ENCODE measurements at places on chromosomes 11 and 22. TPM values are rescaled to one million over a fixed set of nuclear protein-coding genes. Genes with fewer than 3 reads are reported as not detected.

GRCh38 chr11:93775289-93775688, 8.8 kb upstream of the MED17 start:
- peak; percentile 1 for DNase-seq

DNA sequence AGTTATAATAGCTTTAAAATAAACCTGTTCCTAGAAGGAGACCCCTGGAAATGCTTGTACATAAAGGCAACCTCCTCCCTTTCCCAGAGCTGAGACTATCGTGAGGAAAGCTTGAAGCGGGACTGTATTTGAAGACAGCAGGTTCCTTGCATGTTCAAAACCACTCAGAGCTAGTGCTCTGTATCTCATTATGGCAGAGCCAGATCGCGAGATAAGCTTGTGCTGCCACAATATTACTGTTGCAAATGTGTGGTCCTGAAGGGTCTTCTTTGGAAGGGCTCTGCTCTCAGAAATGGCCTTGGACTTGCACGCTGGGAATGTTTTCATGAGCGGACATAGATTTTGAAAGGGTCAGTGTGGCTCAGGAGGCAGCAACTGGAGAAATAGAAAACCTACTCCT, 168.2 kb downstream of the KIRREL3 start:
- no peak for DNase-seq

- no peak for DNase-seq
These were observed 229.5 kb downstream of the METTL15 start for GRCh38 chr11:28337701-28338100.

- no peak for DNase-seq
These were observed 69.7 kb upstream of the GALNT18 start for GRCh38 chr11:11691296-11692151.

DNA sequence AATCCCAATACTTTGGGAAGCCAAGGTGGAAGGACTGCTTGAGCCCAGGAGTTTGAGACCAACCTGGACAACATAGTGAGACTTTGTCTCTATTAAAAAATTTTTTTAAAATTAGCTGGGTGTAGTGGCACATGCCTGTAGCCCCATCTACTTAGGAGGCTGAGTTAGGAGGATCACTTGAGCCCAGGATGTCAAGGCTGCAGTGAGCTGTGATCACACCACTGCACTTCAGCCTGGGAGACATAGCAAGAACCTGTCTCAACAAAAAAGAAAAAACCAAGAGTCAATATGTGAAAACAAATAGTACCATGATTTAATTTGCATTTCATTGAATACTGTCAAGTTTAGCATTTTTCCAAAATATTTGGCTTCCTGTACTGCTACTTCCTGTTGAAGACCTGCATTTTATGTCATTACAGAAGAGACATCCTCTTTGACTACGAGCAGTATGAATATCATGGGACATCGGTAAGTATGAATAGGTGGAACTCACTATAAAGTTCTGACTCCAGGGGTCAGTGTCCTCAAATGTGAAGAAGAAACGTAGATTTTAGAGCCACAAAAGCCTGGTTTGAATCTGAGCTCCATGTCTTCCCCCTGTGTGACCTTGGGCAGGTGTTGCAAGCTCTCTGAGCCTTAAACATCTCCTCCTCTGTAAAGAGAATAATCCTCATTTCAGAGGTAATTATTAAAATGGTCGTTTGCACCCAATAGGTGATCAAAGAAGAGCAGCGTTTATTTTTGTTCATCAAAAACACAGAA, 16.0 kb downstream of the CDC45 start:
- DNase-seq = peak; percentile 12

DNA sequence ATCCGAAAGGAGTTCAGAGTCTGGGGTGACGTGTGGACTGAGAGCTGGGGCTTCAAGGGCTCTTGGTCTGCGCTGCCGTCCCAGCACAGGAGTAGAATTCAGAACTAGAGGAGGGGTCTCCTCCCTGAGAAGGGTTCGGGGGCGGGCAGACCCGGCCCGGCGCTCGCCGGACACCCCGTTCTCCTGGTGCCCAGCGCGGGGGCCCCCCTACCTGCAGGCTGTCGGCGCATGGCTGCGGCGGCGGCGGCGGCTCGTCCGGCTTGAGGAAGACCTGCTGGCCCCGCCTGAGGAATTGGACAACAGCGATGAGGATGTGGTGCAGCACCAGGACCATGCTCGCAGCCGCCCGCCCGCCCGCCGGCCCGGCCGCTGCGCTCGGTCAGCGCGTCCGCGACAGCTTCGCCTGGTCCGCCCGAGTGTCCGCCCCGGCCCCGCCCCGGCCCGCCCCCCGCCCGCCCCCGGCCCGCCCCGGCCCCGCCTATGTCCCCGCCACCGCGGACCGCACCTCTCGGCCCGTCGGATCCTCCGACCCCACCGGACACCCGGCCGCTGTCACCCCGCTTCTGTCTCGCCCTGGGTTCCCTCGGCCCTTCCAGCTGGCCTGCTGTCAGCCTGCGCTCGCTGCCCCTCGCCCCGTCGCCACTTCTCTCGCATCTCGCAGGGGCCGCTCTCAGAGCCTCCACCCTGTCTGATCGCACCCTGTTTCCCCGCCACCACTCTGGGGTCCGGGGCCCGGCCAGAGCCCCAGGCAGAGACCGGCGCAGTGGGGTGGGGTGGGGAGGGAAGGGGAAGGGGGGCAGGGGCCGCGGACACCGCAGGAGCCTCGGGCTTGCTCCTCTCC, 32.0 kb downstream of the PDE2A start:
- DNase-seq = peak; percentile 28

DNA sequence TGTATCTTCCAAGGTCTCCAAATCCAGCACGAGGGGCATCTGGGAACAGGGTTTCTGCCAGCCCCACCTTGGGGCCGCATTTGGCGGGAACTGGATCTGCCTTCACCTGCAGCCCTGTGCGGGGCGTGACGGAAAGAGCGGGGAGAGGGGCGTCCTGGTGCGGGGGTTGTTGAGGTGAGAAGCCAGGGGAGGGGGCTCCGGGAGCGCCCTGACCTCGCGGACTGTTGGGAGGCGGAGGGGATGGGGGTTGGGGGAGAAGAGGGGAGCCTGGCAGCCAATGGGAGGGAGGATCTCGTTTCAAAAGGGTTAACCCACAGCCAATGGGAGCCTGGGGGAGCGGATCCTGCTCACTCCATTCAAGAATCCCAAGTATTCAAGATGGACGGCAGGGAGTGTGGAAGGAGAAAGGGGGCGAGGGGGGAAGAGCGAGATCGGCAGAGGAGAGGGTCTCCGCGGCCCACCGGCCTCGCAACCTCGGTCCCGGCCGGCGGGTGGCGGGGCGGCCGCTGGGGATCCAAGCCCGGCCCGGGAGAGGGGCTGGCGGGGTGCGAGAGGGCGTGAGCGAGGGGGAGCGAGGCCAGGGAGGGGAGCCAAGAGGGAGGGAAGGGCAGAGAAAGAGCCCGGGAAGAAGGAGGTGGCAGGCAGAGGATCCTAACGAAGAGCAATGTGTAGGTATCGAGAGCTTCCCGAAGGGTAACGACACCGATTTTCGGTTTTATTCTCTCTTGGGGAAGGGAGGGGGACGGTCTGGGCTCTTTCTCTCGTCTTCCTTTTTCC, 11.5 kb downstream of the YPEL4 start:
- DNase-seq = peak; percentile 52

- DNase-seq = no peak
These were observed 67.0 kb downstream of the SHANK2 start for GRCh38 chr11:71185411-71185810.

NCR3LG1 gene
- 1.8 TPM for total RNA-seq

GRCh38 chr11:60658409-60658808, 41.0 kb upstream of the MS4A8 start:
- DNase-seq = no peak

- no peak for DNase-seq
These were observed 31.8 kb upstream of the LMO2 start for GRCh38 chr11:33923626-33924025.

APOA4 gene
- total RNA-seq = not detected

RAG1 gene
- total RNA-seq = 0.41 TPM

GRCh38 chr22:39146256-39147101, 6.0 kb downstream of the CBX7 start:
- no peak for DNase-seq

GRCh38 chr22:50530877-50531545, 1.2 kb upstream of the TYMP start:
- DNase-seq = peak; percentile 88

GRCh38 chr11:47187723-47188122, 1.5 kb upstream of the PACSIN3 start:
- no peak for DNase-seq

DNA sequence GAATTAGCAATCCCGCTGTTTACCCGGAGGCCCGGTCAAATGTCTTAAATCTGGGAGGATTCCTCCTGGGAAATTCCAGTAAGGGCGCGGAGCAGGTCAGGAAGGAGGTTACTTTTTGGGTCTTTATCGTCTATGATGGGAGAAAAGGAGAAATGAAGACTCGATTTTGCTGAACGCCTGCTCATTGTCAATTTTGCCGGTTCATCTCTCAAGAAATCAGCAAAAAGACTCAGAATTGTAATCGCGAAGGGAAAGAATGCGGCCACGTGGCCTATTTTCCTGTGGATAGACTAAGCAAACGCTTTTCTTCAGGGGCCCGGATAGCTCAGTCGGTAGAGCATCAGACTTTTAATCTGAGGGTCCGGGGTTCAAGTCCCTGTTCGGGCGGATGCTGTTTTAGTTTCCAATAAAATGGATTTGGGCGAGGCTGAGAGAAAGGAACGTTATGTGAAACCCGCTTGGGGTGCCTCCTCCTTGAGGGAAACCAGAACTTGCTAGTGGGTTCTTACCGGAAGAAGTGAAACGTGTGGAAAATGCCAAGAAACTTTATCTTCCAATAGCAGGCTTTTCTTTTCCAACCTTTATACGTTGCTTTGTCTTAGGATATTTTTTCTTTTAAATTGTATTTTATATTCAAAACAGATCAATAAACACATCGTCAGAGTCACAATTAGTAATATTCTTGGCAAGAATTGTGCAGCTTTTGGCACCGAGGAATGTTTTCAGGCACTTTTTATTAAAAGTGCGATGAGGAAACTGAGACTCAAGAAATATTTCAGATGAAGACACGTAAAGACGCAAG, 45.0 kb downstream of the OR4D9 start:
- peak; percentile 79 for DNase-seq

CRACR2B gene
- total RNA-seq = 15.0 TPM

DNA sequence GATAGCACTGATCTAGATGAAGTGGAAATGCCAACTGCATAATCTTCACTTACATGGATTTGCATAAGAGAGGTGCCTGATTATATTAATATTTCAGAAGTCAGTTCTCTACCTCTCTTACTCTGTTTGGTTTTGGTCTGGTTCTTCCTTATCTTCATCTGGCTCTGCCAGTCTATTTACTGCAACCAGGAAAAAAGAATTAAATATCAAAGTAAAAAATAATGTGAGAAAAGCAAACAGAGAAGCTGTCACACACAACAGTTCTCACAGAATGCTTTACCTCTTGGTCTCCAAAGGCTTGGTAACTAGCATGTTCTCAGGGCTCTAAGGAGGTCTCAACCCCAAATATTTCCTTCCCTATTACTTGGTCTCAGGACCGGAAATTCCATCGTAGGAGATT, 6.7 kb downstream of the VSIG10L2 start:
- no peak for DNase-seq

GRCh38 chr11:12112750-12113149, 2.4 kb downstream of the MICAL2 start:
- no peak for DNase-seq

DNA sequence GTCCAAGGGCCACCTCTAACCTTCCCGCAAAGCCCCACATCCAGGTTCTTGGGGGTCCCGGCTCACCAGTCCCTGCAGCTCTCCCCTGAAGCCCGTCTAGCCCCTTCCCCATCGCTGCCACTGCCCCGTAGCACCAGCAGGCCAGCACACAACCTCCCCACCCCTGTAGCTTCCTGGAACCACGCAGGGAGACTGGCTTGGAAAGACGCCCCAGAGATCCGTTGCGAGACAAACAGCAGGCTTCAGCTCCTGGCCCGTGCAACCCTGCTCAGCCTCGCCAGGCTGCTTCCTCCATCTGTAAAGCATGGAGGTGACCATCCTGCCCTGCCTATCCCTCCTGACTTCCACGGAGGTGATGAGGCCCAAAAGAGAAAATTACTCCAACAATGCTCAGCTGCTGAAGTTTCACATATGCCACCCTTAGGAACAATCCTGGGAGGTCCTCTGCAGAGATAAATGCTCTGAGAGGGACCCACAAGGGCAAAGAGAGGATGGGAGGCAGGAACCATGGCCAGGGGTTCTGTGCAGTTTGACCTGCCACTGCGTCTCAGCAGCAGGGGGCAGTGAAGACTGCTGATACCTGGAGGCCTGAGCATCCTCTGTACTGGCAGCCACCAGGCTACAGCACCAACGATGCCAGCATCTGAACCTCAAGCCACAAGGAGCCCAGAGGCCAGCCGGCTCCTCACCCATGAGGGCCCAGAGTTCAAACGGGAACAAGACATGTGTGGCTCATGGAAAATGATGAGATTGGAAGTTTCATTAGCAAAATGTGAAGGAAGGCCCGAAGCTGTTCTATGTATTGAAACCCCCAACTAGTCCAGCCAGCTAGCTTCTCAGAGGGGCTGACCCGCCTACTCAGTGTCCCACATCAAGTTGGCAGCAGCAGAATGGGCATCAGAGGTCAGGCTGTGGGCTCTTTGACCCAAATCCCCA, 16.1 kb downstream of the DGCR2 start:
- no peak for DNase-seq

- peak; percentile 40 for DNase-seq
These were observed 36.1 kb upstream of the AMOTL1 start for GRCh38 chr11:94731880-94732601.

- DNase-seq = no peak
These were observed 38.0 kb downstream of the ETS1 start for GRCh38 chr11:128549256-128549944.

LARGE2 gene
- not detected for total RNA-seq

GRCh38 chr11:103888541-103888951, 147.9 kb upstream of the DDI1 start:
- peak; percentile 57 for DNase-seq

RPS3 gene
- total RNA-seq = 1,968 TPM

CBX7 gene
- total RNA-seq = 27.4 TPM

DNA sequence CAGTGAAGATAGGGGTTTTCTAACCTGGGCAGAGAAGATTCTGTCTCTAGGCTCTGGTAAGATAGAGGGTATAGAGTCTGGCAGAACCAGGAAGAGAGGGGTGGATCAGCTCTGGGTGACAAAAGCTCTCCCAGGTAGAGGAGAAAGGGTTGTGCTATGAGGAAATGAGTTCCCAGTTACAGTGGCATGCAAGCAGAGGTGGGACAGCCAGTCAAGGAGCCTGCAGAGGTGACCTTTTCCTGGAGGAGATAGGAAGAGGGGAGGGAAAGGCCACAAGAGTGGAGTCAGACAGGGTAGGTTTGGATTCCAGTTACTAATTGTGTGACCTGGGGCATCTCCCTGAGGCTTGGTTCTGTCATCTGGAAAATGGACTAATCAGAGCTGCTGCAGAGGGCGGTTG, 3.4 kb upstream of the CAPN5 start:
- no peak for DNase-seq
